Activated CD4-positive, alpha-beta T cell treated with anti-CD3 and anti-CD28 coated beads, Interleukin-2, amount 50 U/mL, for 4 hours (primary cell): ENCODE measurements at places on chromosomes 5 and 9.

DNA sequence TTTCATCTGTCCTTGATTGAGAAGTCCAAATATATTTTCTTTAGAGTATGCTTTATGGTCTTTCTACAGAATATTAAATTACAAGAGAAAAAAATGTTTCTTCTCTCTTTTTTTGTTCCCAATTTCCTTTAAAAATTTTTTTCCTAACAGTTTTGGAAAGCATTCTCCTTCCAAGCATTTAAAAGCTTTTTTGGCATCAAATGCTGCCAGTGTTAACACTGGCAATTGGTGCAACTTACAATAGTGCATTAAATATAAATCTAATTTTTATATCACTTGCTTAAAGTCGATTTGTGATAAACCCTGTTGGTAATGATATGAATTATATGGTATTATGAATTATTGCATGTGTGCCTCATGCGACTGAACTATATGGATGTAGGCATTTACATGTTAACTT lies 165.9 kb upstream of the ELL2 start:
- DNase-seq = no peak

DNA sequence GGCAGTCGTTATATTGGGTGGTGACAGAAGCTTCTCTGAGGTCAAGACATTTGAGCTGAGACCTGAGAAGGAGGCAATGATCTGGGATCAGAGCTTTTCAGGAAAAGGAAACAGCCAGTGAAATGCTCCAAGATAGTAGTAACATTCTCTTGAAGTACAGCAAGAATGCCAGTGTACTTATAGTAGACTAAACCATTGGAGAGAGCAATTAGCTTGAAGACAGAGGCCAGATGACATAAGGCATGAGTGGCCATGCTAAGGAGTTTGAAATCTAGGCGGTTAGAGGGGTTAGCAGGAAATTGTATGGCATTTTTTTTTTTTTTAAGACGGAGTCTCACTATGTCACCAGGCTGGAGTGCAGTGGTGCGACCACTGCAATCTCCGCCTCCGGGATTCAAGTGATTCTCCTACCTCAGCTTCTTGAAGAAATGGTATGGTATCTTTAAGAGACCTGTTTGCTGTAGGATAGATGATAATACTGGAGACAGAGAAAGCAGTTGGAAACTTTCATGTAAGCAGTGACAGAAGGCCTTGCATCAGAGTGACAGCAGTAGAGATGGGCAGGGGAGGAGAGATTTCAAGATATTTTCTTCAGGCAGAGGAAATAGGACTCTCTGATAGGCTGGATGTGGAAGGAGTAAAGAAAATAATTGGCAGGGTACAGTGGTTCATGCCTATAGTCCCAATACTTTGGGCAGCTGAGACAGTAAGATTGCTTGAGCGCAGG lies 482.2 kb upstream of the PAPPA start:
- no peak for DNase-seq

GRCh38 chr9:130411566-130411915 lies 33.2 kb upstream of the ASS1 start:
- no peak for DNase-seq

DNA sequence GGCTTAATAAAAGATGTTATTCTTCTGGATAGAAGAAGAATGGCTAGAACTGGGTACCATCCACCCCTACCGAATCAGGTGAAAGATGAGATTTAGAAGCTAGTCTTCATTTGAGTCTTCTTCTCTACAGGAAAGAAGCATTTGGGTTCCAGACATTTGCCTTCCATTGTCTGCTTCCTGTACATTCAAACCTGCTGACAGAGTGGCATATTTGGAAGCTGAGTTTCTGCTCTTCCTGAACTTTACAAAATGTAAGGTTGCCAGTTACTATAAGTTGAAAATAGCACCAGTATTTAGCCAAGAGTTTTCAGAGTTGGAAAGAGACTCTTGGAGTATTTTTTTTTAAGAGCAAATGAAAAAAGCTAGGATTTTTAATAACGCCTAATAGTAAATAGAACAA lies 525.4 kb upstream of the TLE4 start:
- DNase-seq = no peak

- no peak for DNase-seq
Observed at GRCh38 chr5:149181732-149182131, 40.4 kb downstream of the ABLIM3 start.

DNA sequence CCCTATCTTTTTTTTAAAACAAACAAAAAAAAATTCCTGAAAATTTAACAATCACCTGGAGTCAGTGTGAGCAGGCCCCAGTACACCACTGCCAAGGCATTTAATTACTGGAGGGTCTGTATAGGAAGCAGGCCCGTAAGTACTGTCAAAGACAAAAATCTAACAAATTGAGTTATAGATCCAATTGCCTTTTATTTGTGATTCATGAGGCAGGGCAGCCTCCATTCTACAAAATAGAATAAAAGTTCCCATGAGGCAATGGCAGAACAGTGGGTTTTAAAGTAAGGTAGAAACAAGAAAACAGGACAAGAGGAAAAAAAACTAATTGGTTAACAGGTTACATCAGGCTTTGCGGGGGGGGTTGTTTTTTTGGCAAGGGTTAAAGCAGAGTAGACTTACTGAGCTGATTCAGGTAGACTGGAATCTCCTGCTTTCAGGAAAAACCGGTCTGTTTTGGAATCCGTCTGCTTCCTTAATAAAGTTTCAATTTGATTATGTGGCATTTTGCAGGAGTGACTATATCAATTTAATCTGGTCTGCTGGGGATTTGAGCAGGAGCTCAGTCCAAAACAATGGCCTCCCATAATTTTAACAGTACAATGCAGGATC lies 48.9 kb downstream of the AUH start:
- DNase-seq = no peak

- DNase-seq = no peak
Observed at GRCh38 chr9:26271495-26272122, 593.4 kb upstream of the TUSC1 start.
